ENCODE measurements at places on chromosomes 2 and 18. TPM values are rescaled to one million over a fixed set of nuclear protein-coding genes. Genes with fewer than 3 reads are reported as not detected.

Gene FOXI3
- not detected for total RNA-seq

Gene HOXD1
- total RNA-seq: not detected

Gene RNF125
- total RNA-seq: 32.6 TPM

Gene GRHL1
- 1.2 TPM for total RNA-seq

Gene SMCHD1
- 98.4 TPM for total RNA-seq

Gene GALNT14
- 0.33 TPM for total RNA-seq

- no peak for DNase-seq
These were observed 199.4 kb downstream of the CYRIA start for GRCh38 chr2:16466133-16466820.

DNA sequence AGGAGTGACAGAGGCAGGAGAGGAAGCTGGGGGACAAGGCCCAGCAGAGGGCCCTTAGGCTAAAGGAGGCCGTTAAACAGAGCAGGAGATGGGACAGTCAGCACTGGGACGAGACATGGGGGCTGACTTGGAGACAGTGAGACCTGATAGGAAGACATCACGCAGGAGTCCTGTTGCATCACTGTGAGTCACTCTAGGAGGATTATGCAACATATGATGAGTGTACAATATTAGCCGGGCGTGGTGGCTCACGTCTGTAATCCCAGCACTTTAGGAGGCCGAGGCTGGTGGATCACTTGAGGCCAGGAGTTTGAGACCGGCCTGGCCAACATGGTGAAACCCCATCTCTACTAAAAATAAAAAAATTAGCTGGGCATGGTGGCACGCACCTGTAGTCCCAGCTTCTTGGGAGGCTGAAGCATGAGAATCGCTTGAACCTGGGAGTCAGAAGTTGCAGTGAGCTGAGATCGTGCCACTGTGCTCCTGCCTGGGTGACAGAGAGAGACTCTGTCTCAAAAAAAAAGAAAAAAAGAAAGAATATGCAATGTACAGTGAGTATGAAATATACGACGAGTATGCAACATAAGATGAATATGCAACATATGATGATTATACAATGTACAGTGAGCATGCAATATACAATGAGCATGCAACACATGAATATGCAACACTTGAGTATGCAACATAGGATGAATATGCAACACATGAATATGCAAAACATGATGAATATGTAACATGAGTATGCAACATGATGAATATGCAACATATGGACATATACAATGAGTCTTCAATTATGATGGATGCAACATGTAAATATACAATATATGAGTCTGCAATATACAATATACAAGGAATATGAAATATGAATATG is 83.3 kb upstream of the ID2 start:
- no peak for DNase-seq

DNA sequence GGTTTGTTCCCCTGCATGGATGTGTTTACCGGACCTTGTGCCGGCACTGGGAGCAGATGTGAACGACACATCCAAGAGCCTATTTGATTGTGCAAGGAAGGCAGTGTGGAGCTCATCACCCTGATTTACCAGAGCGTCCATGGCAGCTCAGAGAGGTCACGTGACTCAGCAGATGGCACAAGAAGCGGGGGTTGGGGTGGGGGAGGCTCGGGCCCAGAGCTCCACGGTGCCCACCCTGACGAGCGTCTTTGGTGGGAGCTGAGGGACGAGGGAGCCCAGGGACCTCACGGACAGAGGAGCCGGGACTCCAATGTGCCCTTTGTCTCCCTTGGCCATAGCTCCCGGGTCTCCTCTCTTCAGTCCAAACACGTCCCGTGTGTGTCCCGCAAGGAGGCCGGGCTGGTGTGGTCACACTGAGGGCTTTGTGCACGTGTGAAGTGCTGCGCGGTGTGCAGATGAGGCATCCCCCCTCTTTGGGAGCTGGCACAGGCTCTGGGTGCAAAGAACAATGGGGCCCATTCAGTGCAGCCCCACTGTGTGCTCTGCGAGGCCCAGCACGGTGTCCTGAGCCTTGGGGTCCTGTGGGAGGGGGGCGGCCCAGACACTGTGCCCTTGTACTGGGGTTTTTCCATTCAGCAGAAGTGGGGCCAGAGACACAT is 15.5 kb downstream of the KCNIP3 start:
- no peak for DNase-seq

GRCh38 chr2:105795575-105795934 is 50.8 kb downstream of the NCK2 start:
- peak; percentile 74 for DNase-seq

- no peak for DNase-seq
These were observed 157.0 kb downstream of the DOCK10 start for GRCh38 chr2:224885291-224885690.

DNA sequence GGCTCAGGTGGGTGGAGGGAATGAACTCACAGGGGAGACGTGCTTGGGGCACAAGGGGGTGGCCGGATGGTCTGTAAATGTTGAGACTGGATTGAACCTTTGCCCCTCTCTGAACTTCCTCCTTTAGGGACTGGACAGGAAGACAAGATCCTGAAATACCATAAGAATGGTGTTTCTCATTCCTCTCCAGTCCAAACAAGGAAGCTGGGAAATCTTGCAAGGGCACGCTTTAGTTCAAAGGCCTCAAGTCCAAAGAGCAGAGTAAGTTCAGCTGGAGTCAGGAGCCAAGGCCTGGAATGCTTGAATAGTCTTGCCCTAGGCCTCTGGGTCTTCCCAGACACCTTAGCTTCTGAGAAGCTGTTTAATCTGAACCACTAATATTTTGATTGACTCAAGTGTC is 52.4 kb upstream of the SIX3 start:
- DNase-seq: no peak

GRCh38 chr2:168926621-168927386 is 25.7 kb downstream of the G6PC2 start:
- DNase-seq: no peak

GRCh38 chr2:1254662-1255343 is 158.5 kb upstream of the TPO start:
- DNase-seq: no peak

GRCh38 chr2:127377262-127377661 is 10.5 kb downstream of the MAP3K2 start:
- DNase-seq: no peak

DNA sequence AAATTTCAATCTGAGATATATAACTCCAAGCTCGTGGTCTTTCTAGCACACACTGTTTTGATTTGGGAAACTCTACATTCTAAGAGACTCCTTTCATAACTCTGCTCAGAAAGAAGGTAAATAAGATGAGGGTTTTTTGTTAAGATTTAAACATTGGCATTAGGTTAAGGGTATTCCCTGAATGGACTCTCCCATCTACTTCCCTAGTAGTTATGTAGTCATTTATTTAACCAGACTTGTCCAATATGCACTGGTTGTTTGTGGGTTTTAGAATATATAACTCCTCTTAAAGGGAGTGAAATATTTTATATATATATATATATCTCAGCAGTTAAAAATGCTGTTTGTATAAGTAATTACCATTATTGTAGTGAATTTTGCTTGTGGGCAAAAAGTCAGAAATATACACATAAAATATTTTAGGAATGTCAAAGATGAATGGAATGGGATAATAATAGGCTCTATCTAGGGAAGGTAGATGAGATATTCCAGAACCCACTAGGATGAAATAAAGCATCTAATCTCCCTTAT is 61.5 kb upstream of the WDR75 start:
- no peak for DNase-seq

DNA sequence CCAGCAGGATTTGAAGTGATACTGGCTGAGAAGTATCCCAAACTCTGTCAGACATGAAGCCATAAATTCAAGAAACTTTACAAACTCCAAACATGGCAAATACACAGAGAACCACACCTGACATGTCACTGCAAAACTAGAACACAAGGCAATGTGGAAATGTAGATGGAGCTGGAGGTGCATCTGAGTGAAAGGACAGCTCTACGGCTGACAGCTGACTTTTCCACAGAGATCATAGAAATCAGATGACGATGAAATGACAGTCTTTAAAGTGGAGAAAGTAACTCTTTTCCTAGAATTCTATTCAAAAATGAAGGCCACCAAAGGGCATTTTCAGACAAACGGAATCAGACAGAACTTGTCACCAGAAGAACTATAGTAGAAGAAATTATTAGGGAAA is 97.5 kb downstream of the LDLRAD4 start:
- DNase-seq: no peak
